ENCODE measurements at places on chromosomes 2 and 18.

GRCh38 chr2:105118960-105119359 is 81.1 kb downstream of the MRPS9 start:
- no peak for DNase-seq

- no peak for DNase-seq
These were observed 590.3 kb upstream of the CHAC2 start for GRCh38 chr2:53177327-53177726.

- no peak for DNase-seq
These were observed 198.0 kb downstream of the HDAC4 start for GRCh38 chr2:239202836-239203235.

DNA sequence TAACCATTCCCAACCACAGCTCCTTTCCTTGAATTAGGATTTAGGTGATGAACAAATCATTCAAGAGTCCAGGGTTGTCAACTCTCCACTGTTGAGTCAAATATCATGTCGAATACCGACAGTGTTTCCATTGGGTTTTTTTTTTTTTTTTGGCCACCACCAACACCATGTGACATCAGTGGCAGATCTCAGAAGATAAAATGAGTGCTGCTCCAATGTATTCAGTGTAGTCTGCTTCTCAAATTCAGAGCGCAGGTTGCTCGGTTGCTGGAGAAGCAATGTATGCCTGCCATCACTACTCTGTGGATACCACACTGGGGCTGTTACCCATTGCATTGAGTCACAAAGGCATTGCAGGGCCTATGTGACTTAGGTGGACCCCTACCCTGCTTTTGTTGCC is 10.8 kb upstream of the ATL2 start:
- no peak for DNase-seq

DNA sequence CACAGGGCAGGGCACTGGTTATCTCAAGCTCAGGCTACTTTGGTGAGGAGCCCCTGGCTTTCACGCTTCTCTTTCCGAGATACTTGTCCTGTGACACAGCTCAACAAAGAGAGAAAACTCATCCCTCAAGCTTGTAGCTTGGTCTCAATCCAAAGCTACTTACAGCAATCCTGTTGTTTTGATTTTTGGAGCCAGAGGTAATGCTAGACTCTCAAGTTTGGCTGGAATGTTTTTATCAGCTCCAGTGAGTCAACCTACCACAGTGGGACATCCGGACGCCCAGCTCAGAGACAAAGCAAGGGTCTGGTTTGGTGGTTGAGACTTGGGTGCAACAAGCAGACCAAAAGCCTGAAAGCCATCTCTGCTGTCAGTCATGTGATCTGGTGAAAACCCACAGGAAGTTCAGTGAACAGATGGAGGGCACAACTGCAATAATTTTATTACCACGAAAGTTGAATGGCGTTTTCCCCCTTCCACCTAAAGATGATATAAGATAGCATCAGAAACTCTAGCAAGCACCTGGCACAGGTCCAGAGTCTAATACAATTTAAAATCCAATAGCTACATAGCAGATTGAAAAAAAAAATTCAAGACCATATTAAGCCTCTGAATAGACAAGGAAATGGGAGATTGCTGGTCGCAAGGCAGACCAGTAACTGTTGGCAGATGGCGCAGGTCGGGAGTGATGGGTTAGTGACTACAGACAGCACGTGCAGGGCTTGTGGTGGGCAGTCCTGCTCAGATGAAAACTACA is 102.3 kb upstream of the SMAD7 start:
- no peak for DNase-seq

DNA sequence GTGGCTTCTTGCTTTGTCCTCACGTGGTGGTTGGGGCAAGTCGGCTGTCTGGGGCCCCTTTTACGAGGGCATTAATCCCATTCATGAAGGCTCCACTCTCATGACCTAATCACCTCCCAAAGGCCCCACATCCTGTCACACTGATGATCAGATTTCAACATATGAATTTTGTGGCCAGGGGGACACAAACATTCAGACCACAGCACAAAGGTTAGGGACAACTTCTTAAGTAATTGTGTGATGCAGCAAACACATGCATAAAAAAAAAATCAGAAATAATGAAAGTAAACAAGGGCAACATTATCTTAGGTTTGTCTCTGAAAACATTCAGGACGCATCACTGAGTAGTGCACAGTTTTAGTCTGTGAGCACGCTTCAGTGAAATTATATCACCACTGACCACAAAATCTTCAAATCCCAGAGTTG is 54.2 kb upstream of the FRZB start:
- no peak for DNase-seq

GRCh38 chr2:191748528-191749180 is 70.7 kb downstream of the NABP1 start:
- DNase-seq: no peak

- DNase-seq: no peak
These were observed 44.3 kb downstream of the EPHA4 start for GRCh38 chr2:221527776-221528309.

GRCh38 chr18:9905401-9905922 is 8.4 kb upstream of the VAPA start:
- no peak for DNase-seq

GRCh38 chr18:33579349-33580215 is 1.6 kb downstream of the ASXL3 start:
- DNase-seq: no peak

DNA sequence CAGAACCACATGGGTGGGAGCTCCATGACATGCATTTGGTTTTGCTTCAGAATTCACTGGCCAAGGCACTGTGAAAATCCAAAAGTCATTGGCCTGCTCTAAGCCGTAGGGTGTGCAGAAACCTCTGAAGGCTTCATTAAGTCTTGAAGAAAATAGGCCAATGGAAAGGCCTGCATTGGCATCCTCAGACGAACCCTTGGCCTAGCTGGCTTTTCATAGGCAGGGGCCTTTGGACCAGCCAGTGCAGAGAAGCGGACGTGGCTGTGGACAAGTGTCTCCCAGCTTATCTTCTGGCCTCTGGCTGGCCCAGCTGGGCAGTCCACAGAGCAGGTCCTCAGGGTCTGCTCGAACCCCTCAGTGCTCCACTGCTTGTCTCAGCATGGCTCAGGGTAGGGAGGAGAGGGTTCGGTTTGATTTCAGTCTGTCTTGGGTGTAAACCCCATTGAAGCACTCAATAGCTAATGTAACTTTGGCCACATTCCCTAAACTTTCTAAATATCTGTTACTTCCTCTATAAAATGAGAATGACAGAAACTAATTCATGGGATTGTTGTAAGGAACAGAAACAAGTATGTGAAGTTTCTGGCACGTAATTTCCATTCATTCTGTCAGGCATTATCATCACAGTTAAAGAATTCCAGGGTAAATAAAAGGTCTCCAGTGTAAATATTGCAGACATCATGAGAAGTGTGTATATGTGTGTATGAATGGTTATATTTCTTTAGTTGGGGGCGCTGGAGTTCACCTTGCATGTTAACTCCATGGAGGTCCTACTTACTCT is 125.5 kb downstream of the TFCP2L1 start:
- no peak for DNase-seq

GRCh38 chr2:124437811-124438210 is 412.7 kb downstream of the CNTNAP5 start:
- no peak for DNase-seq

GRCh38 chr2:108640731-108641130 is 78.6 kb upstream of the RANBP2 start:
- DNase-seq: no peak

- DNase-seq: no peak
These were observed 130.0 kb downstream of the GLI2 start for GRCh38 chr2:120865656-120866055.

DNA sequence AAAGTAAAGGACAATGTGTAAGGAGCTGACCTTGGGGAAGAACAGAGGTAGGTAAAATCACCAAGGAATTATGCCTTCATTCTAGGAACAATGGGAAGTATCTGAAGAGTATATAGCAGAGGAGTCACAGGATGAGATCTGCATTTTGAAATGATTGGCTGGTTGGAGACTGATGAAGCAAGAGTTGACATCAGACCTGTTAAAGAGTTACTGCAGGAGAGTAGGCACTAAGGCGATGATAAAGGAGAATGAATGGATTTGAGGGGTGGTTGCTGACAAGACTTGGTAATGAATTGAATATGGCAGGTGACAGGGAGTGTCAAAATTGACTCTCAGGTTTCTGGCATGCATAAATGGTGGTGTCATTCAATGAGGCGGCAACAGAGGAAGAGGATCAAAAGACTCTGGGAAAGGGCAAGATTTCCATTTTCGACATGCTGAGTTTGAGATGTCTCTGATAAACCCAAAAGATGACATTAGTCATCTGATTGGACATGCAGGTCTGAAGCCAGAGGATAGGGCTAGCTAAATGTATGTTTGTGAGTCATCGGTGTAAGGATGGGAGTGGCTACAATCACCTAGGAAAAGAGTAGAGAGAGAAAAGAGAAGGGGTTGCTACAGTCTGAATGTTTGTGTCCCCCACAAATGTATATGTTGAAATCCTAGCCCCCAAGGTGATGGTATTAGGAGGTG is 236.5 kb downstream of the DYM start:
- no peak for DNase-seq

GRCh38 chr2:196142825-196143224 is 28.6 kb downstream of the STK17B start:
- DNase-seq: no peak

DNA sequence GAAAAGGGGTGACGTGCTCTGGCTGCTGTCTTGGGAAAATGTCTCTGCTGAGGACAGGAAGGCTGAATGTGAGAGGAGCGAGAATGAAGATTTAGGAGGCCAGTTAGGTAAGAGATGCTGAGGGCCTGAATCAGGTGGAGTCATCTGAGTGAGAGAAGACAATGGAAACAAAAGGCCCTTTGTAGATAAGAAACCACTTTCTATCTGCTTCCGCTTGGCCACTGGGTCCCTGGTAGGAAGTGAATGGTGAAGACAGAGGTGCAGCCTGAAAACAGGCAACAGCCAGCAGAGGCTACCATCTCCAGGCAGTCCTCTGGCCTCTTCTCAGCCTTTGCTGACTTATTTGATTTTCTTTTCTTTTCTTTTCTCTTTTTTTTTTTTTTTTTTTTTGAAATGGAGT is 374.0 kb upstream of the SLC14A2 start:
- DNase-seq: no peak

DNA sequence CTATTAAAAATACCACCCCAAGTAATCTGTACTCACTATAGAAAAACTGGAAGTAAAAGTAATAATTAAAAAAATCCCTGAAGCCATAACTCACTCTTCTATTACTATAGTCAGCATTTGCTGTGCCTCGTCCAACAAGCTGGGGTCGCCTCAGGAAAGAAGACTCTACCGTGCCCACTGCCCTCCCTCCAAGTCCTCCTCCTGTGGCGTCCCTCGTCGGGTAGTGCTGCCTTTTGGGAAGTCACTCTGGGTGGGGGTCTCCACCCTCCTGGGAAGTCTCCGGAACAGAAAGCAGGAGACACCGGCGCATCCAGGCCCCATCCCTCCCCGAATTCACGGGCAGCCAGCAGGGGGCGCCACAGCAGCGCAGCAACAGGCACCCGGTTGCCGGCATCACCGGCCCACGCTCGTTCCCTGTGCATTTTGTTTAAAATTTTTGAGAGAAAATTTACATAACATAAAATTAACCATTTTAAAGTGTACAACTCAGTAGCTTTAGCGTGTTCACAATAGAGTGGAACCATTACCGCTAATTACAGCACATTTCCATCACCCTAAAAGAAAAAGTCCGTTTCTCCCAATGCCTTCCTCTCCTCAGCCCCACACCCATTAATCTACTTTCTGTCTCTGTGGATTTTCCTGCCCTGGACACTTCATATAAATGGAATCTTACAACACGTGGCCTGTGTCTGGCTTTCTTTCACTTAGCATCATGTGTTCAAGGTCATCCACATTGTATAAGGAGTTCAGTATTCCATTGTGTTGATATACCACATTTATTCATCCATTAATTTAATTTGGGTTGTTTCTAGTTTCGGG is 62.2 kb downstream of the ADNP2 start:
- DNase-seq: peak; percentile 16

GRCh38 chr2:1864301-1864980 is 120.1 kb upstream of the PXDN start:
- DNase-seq: no peak

GRCh38 chr2:98377544-98377943 is 31.3 kb downstream of the CNGA3 start:
- DNase-seq: no peak

DNA sequence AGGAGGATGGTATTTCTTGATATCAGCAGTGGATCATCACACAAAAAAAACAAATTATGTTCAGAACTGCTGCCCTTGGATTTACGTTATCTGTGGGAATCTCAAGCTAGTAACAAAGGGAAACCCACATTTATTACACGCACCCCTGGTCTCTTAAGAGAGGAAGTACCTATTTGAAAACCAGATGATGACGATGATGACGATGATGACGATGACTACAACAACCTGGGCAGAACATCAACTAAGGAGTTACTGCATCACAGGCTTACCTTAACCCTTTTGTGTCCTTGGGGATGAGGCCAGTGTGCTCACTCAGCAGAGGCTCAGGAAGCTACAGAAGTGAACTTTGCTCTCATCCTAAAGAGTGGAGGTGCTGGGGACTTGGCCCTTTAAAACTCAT is 169.4 kb downstream of the FSHR start:
- no peak for DNase-seq

- no peak for DNase-seq
These were observed 71.0 kb upstream of the CCDC150 start for GRCh38 chr2:196568506-196568905.

DNA sequence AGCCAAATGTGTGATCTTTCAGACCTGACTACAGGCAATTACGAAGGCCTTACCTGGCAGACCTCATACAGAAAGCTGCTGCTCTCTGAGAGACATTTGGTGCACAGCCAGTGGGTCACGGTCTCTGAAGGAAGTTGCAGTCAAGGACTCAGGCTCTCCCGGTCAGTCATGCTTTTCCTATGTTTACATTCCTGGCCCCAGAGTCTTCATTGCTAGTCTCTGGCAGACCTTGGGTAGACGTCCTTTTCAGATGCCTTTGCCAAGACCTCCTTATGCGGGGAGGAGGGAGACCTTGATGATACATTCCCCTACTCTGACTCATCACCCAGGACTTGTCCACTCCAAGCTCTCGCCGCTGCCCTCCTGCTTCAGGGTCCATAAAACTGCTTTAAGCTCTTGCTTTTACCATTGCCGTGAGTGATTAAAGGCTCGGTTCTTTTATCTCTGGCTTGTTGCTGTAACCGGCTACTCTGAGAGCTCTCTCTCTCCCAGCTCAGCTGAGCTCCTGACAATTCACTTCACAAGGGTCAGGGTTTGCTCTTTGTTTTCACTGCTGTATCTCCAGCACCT is 62.0 kb upstream of the SLC35F5 start:
- peak; percentile 11 for DNase-seq

- peak; percentile 28 for DNase-seq
These were observed 401.5 kb downstream of the CNTNAP5 start for GRCh38 chr2:124426625-124427024.
